ENCODE measurements at places on chromosomes 7 and 10. TPM values are rescaled to one million over a fixed set of nuclear protein-coding genes. Genes with fewer than 3 reads are reported as not detected.

DNA sequence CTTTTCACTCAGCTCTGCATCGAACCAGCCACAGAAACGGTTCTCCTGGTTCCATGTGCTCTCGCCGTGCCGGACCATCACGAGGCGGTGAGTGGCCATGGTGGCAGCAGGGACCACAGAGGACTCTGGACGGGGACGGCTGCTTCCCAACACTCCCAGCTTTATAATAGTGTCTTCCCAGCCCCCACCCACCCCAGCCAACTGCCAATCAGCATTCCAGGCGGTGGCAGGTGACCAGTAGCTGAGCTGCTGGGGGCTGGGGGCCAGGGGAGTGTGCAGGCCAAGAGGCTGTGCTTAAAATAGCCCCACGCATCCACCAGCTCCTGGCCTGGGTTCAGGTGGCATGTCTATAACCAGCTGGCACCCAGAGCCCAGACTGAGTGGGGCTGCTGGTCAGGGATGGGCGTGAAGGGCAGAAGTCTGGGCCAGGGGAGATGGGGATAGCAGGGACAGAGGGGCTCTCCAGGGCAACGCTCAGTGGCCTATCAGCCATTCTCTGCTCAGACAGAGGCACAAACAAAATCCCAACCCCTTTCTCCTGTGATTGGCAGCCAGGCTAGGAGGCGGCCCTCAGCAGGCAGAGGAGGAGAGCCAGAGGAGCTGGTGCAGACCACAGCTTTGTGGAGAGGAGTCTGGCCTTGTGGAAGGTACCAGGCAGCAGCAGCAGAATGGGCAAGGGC lies at the start of gene PGAM2:
TSS of gene PGAM2 (minus strand) at position 137 of the 680 bp plus-strand sequence. CDS start at position 99, 38 bp downstream.
- no peak for DNase-seq

- no peak for DNase-seq
Measured at GRCh38 chr10:127903789-127904188, 3.1 kb upstream of the PTPRE start.

GRCh38 chr7:84202855-84203254 lies 8.3 kb upstream of the SEMA3A start:
- no peak for DNase-seq

- no peak for DNase-seq
Measured at GRCh38 chr10:131641231-131641630, 259.6 kb upstream of the PPP2R2D start.

DPP6 gene
- total RNA-seq: 4.1 TPM

GRCh38 chr7:17368856-17369524 lies 70.5 kb downstream of the AHR start:
- no peak for DNase-seq

DNA sequence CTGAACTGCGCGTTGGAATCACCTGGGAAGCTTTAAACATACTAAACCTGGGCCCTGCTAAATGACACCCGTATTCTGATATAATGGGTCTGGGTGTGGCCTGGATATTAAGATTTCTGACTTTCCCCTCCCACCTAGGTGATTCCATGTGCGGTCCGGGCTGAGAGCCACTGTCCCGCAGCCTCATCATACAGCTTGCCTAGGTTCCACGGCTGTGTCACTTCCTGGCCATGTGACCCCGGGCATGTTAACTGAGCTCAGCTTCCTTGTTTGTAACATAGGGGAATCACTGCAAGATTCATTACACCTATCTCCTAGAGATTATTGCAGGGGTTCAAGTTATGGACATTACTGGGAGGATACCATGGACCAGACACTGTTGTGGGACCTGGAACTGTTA lies 472.7 kb upstream of the GALNT17 start:
- DNase-seq: no peak

DNA sequence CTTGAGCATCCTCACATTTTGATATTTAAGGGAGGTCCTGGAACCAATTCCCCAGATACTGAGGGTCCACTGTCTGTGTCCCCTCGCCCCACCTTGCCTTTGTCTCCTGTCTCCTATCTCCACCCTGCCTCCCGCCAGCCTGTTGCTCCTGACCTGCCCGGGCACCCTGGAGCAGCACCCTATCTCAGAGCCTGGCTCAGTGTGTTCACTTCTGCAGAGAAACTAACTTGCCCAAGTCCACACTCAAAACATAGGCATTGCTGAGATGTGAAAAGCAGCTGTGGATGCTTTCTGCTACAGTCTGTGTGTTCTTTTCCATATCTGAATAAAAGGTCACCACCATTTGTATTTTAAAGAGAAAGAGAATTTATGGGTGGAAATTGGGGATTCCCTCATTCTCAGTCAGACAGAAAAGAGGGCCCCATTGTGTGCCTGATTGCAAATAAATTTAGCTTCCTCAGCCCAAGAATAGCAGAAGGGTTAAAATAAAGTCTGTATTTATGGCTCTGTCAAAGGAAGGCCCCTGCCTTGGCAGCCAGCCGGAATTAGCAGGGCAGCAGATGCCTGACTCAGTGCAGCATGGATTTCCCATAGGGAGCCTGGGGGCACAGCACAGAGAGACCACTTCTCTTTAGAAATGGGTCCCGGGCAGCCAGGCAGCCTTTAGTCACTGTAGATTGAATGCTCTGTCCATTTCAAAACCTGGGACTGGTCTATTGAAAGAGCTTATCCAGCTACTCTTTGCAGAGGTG lies 161.3 kb downstream of the EGFR start:
- DNase-seq: no peak

GRCh38 chr7:83921941-83922607 lies 272.5 kb downstream of the SEMA3A start:
- no peak for DNase-seq

DNA sequence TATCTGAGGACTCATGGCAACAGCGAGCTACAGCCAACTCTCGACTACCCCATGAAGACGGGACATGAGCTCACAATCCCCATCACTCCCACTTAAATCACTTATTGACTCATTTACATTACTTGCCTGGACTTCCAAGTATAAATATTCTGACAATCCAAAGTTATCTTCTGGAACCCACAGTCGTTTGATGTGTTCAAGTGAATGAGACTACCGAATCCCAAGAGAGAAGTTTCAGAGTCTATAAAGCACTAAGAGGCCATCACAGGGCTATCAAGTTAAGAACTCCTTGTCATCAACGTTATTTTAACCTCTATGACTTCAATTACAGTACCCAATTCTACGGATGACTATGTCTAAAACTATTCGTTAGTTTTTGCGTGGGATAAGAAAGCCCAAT lies 11.5 kb upstream of the ANAPC16 start:
- DNase-seq: no peak
